Activated CD4-positive, alpha-beta T cell treated with anti-CD3 and anti-CD28 coated beads, Interleukin-2, amount 50 U/mL, for 16 hours (primary cell): ENCODE measurements at places on chromosomes 2 and 18.

GRCh38 chr2:36570416-36570815, 27.6 kb downstream of the FEZ2 start:
- no peak for DNase-seq

- no peak for DNase-seq
These were observed 2.8 kb upstream of the CENPA start for GRCh38 chr2:26782876-26783704.

GRCh38 chr2:134039912-134040581, 213.8 kb upstream of the MGAT5 start:
- DNase-seq, result no peak

DNA sequence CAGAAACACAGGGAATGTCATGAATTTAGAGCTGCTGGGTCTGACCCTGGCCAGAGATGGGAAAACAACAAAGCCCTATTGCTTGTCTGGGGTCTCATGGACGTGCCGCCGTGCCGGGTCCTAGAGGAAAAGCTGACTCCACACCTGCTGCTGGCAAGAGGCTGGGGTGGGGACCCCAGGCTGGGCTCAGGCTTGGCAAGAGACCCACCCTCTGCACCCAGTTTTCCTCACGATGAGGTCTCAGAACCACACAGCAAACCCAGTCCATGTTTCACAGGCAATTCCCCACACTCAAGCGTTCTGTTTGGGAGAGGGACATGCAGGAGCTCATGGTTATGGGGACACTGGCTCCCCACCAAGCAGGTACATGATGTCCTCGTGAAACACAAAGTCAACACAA, 367.3 kb upstream of the SALL3 start:
- no peak for DNase-seq

- no peak for DNase-seq
These were observed 304.5 kb downstream of the EIPR1 start for GRCh38 chr2:3073041-3073595.

DNA sequence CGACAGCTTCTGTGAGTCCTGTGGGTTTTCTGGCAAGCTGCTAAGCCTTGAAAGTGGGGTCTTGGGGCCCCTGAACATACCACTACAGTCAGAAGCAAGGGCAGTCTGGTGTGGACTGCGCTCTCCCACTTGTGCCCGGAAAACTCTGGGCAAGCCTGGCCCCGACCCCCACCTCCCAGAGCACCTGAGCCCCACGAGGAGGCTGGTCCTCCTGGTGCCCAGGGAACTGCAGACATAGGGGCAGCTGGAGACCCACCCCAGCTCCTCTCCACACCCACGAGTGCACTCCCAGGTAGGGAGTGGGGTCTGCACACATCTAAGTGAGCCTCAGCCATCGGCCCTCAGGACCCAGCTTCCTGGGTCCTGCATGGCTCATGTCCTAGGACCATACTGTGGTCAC, 16.2 kb upstream of the GPC1 start:
- DNase-seq, result no peak

GRCh38 chr2:197147942-197148341, 162.6 kb downstream of the ANKRD44 start:
- no peak for DNase-seq

- no peak for DNase-seq
These were observed 31.7 kb upstream of the LINC00305 start for GRCh38 chr18:64180617-64181016.

GRCh38 chr2:230887342-230887741, 22.6 kb downstream of the ITM2C start:
- DNase-seq, result no peak

DNA sequence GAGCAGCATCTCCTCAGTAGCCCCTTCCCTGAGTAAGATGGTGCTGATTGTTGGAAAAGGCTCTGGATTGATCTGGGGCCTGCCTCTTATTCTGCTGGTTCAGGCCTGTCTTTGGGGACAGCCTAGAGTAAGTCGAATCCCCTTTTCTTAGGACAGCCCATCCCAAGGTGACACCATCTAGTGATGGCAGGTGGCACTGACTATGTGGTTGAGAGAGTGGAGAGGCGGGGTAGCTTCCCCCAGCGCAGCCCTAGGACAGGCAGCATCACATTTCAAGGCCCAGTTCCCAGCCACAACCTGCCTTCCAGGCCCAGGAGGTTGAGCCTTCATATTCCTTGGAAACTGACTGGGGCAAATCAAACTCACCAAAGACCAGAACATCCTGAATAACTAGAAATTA, 69.1 kb upstream of the B3GNT7 start:
- no peak for DNase-seq

GRCh38 chr2:171080607-171081006, 80.1 kb downstream of the TLK1 start:
- no peak for DNase-seq

DNA sequence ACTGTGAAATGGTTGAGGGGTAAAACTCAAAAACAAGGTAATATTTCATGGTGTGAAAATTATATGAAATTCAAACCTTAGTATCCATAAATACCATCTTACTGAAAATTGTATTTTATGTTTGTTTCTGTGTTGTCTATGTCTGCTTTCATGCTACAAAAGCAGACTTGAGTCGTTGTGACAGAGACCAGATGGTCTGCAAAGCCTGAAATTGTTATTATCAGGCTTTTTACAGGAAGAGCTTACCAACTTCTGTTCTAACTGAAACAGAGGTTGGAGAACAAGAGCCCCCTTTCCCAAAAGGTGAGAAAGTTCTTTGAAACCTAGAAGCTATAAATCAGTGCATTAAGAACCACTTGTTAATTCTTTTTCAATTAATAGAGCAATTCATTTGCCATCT, 110.0 kb downstream of the COL4A4 start:
- DNase-seq, result no peak

- no peak for DNase-seq
These were observed 97.3 kb upstream of the CHAC2 start for GRCh38 chr2:53670331-53670730.

DNA sequence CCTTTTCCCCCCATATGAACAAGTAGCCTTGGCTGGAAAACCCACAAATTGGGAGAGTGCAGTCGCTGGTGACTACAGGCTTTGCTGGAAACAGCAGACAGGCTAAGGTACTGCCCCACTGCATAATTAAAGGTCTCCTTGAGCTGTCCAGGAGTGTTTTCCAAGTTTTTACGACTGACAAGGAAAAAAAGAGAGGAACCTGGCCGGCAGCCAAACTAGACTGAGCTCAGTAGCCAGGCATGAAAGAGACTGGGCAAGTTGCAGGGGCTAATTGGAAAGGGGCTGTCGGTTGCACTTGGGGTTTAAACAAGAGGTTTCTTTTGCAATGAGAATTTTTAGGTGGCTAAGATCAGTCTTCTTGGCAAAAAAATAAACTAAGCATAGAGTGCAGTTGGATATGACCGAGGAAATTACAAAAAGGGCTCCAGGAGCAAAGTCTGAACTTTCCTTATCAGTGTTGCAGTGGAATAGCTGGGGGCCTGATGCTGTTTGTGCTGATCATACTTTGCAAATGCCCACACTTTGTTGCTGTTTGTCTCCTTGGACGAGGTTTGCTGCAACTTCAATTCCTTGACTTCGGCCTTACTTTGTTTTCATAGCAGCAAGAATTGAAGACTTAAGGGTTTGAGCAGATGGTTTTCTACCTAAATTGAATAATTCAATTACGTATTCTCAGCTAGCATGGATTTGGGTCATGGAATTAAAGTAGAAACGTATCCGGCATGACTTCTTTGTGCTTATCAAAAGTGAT, 2.1 kb downstream of the GULP1 start:
- DNase-seq, result no peak
